ENCODE measurements at places on chromosomes 3 and 15.
A peak's percentile ranks its signal among the peaks of the same experiment; 100 is the strongest.

DNA sequence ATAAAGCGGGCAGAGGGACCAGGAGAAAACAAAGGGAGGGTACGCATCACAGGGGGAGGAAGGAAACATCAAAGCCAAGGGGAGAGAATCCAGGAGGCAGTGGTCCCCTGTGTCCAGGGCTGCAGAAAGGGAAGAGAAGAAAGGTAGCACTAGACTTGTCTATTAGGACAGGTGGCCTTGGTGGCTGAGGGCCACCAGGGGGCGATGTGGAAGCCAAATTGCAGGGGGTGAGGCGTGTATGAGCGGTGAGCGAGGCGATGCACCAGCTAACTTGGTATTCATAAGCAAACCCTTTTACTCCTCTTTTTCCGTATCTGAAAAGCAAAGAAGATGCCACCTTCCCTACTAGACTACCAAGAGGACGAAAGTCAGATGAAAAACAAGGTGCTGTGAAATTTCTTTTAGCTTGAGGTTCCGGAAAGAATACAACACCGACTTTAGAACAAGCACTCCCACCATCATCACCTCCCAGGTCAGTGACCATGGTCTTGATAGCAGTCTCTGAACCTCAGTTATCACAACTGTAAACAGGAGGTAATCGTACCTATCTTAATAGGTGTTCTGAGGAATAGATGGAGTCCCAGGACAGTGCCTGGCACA is 654.4 kb upstream of the ADAMTS9 start:
- DNase-seq, result peak; percentile 15

- no peak for DNase-seq
These were observed 629.2 kb upstream of the NAALADL2 start for GRCh38 chr3:174229916-174230315.

- DNase-seq, result no peak
These were observed 141.6 kb upstream of the KBTBD8 start for GRCh38 chr3:66856533-66856932.

DNA sequence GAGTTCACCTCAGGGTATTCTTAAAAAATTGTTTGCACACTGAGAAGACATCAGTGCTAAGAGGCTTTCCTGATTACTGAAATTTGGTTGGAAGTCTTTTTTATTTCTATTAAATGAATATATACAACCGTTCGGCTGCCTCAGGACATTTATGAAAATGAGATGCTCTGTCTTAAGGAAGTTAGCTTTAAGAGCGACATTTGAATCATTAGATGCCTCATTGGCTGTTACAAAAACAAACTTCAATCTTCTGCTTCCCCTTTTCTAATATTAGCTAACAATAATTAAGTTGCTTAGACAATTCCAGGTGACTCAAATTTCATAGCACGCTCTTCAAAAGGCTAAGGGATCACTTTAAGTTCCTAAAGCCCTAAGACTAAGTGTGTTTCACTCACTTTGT is 673.7 kb downstream of the FHIT start:
- DNase-seq, result no peak

- no peak for DNase-seq
These were observed 7.7 kb upstream of the NGRN start for GRCh38 chr15:90257776-90258175.

GRCh38 chr3:97765336-97765735 is 778 bp downstream of the ARL6 start:
- DNase-seq, result no peak

DNA sequence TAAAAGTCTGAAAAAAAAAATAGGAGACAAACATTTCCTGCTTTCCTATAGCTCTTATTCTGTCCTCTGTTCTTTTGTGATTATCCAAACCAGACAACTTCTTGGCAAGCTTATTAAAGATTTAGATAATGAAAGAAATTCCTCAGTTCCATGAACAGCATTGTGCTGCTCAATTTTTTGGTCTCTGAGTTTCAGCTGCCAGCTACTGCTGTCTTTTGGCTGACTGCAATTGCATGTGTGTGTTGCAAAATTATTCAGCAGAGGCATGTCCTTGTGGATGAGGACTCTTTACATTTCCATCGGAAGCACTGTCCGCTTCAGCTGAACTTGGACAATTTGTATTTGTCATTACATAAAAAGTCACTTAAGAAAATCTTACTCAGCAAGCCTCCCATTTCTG is 397.3 kb upstream of the RASGRP1 start:
- no peak for DNase-seq

GRCh38 chr3:150407808-150408220 is 284 bp upstream of the TSC22D2 start:
- no peak for DNase-seq

DNA sequence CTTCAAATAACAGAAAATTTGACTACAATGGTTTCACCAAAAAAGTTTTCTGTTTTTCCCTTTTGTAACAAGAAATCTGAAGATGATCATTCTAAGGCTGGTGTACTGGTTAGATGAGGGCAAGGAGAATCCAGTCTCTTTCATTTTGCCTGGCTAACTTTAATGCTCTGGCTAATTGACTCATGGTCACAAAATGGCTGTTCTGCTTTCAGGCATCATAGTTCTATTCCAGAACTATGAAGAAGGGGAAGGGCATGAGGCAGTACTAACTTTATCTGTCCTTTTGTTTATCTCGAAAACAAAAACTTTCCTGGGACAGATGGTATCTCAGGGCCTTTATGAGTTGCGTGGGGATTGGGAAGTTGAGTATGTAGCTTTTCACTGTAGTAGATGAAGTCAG is 50.4 kb downstream of the SLC25A26 start:
- no peak for DNase-seq

DNA sequence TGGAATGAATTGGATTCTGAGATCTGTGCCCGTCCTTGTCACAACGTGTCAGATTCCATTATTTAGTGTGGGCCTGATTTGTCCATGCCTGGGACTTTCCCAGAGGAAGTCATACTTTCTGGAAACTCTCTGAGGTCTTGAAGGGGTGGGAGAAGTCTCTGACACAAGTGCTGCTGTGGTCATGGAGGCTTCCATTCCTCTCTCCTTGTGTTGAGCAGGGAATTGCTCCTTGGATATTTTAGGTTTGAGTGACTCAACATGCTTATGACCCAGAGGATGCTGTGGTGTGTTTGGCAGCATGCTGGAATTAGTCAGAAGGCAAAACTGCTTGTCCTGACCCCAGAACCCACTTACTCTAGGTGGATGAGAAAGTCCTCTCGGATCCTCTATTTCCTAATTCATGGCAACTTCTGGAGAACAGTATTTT is 132.1 kb downstream of the LPP start:
- DNase-seq, result no peak

DNA sequence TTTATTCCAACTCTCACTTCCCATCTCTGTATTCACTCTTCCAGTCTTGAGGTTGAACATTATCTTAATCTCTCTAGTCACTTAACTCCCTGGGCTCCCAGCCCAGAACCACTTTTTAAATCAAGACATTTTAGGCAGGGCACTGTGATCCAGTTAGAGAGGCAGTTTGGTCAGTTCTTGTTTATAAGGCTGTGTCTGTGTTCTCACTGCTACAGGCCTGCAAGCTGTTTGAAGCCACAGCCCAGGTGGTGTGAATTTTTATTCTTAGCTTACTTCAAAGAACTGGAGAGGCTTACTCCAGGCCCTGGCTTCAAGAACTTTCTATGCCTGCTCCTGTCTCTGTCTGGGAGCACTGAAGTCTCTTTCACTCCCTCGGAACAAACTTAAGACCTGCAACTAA is 906.1 kb downstream of the CADM2 start:
- DNase-seq, result no peak

DNA sequence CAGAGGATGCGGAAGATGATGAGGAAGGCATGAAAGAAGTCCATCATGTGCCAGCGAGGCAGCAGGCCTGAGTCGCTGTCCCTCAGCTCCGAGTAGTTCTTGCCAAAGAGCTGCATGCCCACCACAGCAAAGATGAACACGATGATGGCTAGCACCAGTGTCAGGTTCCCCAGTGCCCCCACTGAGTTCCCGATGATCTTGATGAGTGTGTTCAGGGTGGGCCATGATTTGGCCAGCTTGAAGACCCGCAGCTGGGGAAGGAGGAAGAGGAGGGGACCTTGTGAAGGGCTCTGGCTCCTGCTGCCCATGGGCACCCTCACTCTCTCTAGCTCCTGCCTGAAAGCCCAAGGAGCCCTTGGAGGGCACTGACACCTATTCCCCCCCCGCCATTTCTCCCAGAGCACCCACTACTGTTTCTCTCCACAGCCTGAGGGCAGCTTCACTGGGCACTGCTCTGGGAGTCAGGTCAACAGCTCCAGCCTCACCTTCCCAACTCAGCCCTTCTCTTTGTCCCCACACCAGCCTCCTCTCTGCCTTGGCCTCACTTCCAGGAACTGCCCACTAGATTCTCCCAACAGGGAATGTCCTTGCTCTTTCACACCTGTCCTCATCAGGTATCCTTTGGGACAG is 63.6 kb downstream of the SCN5A start:
- no peak for DNase-seq

DNA sequence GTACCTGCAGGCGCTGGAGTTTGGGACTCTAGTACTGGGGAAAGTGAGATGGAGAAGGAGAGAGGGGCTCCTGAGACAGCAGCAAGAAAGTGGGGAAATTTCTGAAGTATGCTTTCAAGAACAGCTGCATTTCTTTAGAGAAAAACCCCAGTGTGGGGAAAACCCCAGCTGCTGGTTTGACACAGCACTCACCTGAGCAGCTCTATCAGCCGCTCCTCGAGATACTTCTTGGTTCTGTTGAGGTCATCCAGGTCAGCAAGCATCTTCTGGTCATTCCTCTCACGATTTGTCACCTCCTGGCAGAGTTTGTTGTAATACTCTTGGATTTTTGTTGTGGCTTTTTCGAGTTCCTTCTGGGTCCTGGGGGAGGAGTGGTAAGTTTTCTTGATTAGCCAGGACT is 18.8 kb downstream of the CXCR6 start:
- no peak for DNase-seq

DNA sequence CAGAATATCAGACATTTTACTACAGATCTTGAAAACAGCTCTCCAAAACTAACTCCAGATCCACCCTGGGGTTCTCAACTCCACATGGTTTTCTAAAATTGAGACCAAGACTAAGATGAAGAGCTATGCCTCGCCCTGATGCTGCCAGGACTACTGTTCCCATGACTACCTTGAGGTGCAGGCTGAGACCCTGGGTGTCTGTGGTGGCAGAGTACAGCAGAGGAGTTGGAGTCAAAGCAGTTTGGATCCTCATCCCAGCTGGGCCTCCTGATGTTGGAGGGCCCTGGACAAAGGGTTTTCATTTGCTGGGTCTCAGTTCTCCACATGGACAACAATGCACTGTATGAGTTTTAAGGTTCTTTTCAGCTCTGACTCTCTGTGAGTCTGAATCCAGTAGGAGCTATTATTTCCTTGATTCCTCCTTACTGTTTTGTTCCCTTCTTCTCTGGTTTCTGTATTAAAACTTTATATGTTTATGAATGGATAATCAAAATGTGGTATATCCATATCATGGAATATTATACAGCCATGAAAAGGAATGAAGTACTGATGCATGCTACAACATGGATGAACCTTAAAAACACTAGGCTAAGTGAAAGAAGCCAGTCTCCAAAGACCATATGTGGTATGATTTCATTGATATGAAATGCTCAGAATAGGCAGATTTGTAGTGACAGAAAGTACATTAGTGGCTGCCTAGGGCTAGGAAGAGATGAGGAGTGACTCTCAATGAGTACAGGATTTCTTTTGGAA is 93.0 kb downstream of the CPN2 start:
- DNase-seq, result no peak

DNA sequence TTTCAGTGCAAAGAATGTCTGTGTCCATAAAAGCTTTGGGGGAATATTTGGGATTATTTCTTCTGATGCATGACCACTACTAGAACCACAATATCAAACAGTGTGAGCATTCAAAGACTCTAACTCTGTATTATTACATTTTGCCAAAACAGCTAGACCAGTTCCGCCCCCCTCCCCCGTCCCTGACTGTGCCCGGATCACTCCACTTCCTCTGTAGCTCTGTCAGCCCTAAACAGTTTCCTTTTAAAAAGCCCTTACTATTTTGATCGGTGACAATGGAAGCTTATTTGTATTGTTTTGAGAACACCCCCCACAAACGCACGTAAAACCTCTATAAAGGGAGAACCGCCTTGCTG is 36.6 kb upstream of the EPHB3 start:
- no peak for DNase-seq

DNA sequence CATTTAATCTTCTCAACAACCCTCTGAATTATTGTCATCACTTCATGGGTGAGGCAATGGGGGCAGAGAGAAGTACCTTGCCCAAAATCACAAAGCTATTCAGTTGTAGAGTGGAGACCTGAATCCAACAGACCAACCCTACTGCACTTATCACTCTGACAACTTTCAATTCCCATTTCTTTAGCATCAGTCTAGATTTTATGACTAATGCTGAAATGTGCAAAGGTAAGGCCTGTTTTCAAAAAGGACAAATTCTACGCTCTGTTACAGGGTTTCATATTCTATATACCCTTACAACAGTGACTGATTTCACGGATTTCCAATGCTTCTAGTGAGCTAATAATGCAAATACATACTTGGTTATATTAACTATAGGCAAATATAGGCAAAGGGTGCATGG is 286.0 kb downstream of the ADAMTS17 start:
- DNase-seq, result no peak

GRCh38 chr3:28624084-28624483 is 275.5 kb upstream of the AZI2 start:
- no peak for DNase-seq

GRCh38 chr3:152039887-152040286 is 166.4 kb downstream of the SUCNR1 start:
- DNase-seq, result no peak

GRCh38 chr3:31159331-31160039 is 265.0 kb upstream of the GADL1 start:
- DNase-seq, result no peak

DNA sequence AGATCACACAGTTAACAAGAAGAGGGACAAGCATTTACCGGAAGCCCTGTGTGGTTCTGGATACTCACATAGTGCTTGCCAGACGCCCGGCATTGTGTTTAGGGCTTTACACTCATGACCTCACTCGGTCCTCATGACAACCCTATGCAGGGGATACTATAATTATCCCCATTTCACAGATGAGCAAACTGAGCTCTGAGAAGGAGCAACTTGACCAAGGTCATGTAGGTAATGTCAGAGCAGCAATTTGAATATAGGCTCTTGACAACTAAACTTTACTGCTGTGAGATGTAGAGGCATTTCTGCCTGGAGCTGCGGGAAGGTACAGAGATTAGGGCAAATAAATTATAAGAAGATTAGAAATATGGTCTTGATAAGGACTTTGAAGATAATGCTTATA is 70.0 kb downstream of the SAMMSON start:
- DNase-seq, result no peak

- DNase-seq, result no peak
These were observed 309.5 kb downstream of the GAP43 start for GRCh38 chr3:115932807-115933206.

GRCh38 chr3:41362638-41363559 is 163.6 kb downstream of the CTNNB1 start:
- DNase-seq, result no peak

DNA sequence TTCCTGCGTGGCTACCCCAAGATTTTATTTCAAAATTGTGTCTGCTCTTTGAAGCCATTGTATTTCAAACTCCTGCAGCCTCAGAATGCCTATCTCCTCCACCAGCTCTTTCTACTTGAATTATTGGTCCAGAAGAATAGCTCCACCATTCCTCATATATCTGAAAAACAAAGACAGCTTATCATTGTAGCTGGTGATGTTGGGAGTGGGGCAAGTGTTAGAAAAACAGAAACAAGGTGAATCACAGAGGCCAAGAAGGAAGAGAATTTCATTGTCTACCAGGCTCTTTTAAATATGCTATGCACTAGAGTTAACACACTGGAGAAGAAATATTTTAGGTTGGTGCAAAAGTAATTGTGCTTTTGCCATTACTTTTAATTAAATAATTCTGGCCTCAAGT is 307.9 kb upstream of the ROPN1 start:
- DNase-seq, result no peak

GRCh38 chr3:170751083-170751898 is 118.7 kb downstream of the RPL22L1 start:
- no peak for DNase-seq
